ENCODE measurements at places on chromosomes 16 and 17. TPM values are rescaled to one million over a fixed set of nuclear protein-coding genes. Genes with fewer than 3 reads are reported as not detected.

The YBX2 gene
- not detected for total RNA-seq

The NTN1 gene
- total RNA-seq, result 0.22 TPM

The CCL5 gene
- 56.3 TPM for total RNA-seq

The SOST gene
- total RNA-seq, result not detected

The C1QTNF1 gene
- total RNA-seq, result 44.1 TPM

The MYH3 gene
- total RNA-seq, result 6.0 TPM

The ABCA3 gene
- 12.6 TPM for total RNA-seq

The GCGR gene
- total RNA-seq, result 0.37 TPM

The PPP1R1B gene
- not detected for total RNA-seq

The TGFB1I1 gene
- 31.1 TPM for total RNA-seq

The ADAM11 gene
- 0.79 TPM for total RNA-seq

The EVI2A gene
- total RNA-seq, result 44.8 TPM

The GP1BA gene
- total RNA-seq, result 2.6 TPM

The ST6GALNAC2 gene
- 9.8 TPM for total RNA-seq

The CA7 gene
- not detected for total RNA-seq

The HOXB3 gene
- total RNA-seq, result 18.9 TPM

The NLRC5 gene
- total RNA-seq, result 214 TPM

The SOX8 gene
- 1.6 TPM for total RNA-seq

The PIRT gene
- total RNA-seq, result not detected

The NPB gene
- 0.23 TPM for total RNA-seq

The RNF157 gene
- 7.3 TPM for total RNA-seq

The TSPOAP1 gene
- 14.4 TPM for total RNA-seq

The SMPD3 gene
- 2.9 TPM for total RNA-seq

The GPRC5C gene
- total RNA-seq, result 27.0 TPM

The RNF43 gene
- total RNA-seq, result 1.0 TPM

The SDR42E2 gene
- not detected for total RNA-seq

The NPIPB13 gene
- total RNA-seq, result 5.5 TPM

The HS3ST2 gene
- total RNA-seq, result not detected

The KCNH6 gene
- total RNA-seq, result not detected
